ENCODE measurements at places on chromosomes 1 and 21.

GRCh38 chr21:40902299-40902698 is 55.3 kb upstream of the DSCAM start:
- no peak for DNase-seq

- no peak for DNase-seq
Observed at GRCh38 chr1:12173631-12174121, 6.9 kb downstream of the TNFRSF1B start.

- DNase-seq: no peak
Observed at GRCh38 chr1:85748120-85748519, 39.9 kb upstream of the ZNHIT6 start.

GRCh38 chr21:37435120-37435519 is 68.5 kb downstream of the DYRK1A start:
- peak; percentile 98 for DNase-seq

- DNase-seq: no peak
Observed at GRCh38 chr1:201258763-201259230, 24.5 kb upstream of the PKP1 start.

DNA sequence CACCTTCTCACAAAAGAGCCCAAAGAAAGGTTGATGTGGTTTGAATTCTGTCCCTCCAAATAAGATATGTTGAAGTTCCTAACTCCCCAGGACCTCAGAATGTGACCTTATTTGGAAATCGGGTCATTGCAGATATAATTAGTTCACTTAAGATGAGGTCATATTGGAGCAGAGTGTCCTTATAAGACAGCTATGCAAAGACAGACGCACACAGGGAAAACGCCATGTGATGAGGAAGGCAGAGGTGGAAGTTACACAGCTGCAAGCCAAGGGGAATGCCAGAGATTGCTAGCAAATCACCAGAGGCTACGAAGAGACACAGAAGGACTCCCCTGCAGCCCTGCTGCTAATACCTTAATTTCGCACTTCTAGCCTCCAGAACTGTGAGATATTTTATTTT is 5.2 kb upstream of the ABCB10 start:
- no peak for DNase-seq

DNA sequence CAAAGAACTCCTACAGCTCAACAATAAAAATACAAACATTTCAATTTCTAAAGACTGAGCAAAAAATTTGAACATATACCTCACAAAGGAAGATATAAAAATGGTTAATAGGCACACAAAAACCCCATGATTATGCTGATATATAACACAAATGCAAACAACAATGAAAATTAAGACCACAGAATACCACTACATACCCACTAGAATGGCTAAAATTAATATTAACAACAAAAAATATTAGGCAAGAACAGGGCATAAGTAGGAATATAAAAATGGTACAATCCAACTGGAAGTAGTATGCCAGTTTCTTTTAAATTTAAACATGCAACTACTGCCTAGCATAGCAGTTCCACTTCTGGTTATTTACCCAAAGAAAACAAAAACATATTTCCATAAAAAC is 77.3 kb downstream of the CDC42BPA start:
- no peak for DNase-seq

DNA sequence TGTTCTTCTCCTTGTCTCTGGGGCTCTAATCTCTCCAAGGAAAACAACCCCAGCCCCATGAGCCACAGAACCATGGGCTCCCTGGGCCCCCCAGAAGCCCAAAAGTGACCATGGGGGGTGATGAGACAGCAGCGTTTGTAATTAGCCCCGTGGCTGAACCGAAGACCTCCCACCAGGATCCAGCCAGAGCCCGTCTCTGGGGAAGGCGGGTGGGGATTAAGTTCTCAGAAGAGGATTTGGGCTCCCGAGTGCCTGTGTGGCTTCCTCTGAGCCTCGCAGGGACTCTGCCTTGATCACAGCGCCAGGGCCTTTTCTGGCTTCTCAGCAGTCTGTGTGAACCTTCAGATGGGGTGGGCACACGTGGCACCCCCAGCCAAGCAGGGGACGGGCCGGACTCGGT is 77.0 kb downstream of the ALPL start:
- no peak for DNase-seq

- no peak for DNase-seq
Observed at GRCh38 chr21:41638201-41638790, 128.6 kb downstream of the RIPK4 start.

- no peak for DNase-seq
Observed at GRCh38 chr1:162670928-162671663, 38.8 kb downstream of the DDR2 start.

DNA sequence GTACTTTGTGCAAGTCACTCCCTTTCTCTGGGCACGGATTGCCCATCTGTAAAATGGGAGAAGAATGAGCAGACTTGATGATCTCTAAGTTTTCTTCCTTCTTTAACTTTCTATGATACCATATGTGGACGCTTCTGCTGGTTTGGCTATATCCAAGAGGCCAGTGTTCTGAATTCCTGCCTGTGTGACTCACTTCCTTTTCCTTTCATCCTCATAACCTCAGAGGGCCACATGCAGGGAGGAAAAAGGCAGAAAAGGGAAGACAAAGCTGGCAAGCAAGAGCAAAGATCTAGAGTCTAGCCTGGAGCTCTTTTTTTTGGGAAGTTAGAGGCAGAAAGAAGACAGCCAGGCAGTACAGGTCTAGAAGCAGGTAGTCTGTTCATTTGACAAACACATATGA is 151.2 kb downstream of the OMA1 start:
- DNase-seq: no peak

- DNase-seq: no peak
Observed at GRCh38 chr1:66533804-66534740, at the start of gene SGIP1. Gene SGIP1, plus strand, starts transcription at chr1:66534153. Its CDS starts 206 bp downstream, at chr1:66534359.

Measured in NCI-H2171 treated with DMSO at 0.1 percent for 48 hours (cell line).